ENCODE measurements at places on chromosomes 6 and 20.

GRCh38 chr6:159974932-159975331, 6.0 kb downstream of the IGF2R start:
- DNase-seq: no peak

DNA sequence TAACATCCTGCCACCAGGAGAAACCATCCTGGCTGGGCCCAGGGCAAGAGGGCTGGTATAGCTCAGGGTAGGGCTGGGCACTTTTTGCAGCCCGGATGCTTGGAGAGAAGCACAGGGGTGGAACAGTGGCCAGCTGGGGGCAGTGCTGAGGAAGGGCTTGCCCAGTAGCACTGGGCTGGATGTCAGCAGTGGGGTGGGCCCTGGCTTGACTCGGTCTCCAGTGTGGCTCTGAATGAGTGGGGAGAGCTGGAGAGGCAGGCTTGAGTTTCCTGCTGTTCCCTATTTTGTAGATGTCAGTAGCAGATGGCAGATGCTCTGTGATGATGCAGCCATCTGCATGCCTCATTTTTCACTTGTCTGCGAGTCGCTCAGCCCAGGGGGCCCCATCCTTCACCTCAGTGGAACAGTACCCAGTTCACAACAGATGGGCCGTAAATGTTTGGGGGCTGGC, 56.3 kb upstream of the TULP1 start:
- DNase-seq: no peak

DNA sequence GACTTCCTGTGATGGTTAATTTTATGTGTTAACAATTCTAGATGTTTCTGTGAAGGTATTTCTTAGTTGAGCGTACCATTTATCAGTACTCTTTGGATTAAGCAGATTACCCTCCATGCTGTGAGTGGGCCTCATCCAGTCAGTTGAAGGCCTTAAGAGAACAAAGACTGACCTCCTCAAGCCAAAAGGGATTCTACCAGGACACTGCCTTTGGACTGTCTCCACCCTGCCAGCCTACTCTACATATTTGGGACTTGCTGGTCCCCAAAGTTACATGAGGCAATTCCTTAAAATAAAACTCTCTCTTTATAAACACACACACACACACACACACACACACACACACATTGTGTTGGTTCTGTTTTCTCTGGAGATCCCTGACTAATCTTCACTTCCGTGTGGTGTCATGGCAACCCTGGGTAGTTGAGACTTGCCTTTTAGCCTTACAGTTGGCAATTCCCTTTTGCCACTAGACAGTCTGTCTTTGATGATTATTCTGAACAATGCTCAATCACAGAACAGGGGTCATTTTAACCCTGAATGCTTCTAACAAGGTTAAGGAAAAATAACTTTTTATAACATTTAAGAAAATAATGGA, 32.2 kb downstream of the MRAP2 start:
- DNase-seq: no peak

- no peak for DNase-seq
Observed at GRCh38 chr20:34110025-34110744, 1.9 kb downstream of the EIF2S2 start.

- no peak for DNase-seq
Observed at GRCh38 chr6:111427341-111428116, 55.5 kb downstream of the REV3L start.

DNA sequence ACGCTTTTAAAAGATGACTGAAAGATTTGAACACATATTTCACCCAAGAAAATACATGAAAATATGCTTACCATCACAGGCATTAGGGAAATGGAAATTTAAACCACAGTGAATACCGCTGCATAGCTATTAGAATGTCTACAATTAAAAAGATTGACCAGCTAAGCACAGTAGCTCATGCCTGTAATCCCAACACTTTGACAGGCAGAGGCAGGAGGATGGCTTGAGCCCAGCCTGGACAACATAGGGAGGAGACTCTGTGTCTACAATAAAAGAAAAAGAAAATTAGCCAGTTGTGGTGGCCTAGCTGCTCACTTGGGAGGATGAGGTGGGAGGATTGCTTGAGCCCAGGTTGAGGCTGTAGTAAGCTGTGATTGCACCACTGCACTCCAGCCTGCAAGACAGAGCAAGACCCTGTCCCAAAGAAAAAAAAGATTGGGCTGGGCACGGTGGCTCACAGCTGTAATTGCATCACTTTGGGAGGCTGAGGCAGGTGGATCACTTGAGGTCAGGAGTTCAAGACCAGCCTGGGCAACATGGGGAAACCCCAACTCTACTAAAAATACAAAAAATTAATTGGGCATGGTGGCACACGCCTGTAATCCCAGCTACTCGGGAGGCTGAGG, 163.7 kb upstream of the AKAP12 start:
- DNase-seq: no peak

DNA sequence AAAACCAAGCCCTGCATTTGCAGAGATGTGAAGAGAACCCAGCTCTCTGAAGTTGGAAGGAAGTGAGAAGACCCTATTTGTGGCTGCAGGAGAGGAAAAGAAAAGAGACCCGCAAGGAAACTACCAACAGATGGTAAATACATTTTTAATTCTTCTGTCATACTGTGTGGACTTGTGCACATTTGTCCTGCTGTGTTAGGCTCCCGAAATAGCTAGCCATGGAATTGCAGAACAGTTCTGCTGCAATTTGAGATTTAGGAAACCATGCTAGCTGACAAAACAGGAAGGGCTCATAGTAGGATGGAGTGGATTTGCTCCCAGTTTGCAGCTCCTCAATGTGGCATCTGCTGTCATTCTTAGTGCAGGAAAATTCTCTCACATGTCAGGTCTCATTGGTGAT, 12.1 kb upstream of the ATXN1 start:
- DNase-seq: no peak

- DNase-seq: no peak
Observed at GRCh38 chr6:67345946-67346345, 1289.1 kb upstream of the ADGRB3 start.

DNA sequence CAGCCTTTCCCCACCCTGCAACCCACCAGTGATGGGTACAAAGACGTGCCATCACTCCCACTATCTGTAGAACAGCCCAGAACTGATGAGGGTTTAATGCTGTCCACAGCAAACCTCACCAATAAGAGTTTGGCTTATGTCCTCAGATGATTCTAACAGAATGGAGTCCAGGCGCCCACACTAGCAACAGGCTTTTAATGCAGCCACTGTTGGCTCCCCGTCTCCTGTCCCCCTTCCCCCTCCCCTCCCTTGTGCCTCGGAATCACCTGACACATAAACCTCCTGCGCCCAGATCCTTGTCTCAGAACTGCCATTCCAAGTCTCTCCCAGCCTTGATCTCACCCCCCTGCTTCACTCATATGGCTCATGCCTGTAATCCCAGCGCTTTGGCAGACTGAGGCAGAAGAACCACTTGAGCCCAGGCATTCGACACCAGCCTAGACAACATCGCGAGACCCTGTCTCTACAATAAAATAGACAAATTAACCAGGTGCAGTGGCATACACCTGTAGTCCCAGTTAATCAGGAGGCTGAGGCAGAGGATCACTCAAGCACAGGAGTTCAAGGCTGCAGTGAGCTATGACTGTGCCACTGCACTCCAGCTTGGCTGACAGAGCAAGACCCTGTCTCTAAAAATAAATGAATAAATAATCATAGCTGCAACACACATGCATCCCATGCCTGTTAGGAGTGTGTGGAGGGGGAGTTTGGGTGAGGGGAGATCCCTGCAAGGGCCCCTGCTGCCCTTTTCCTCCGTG, 85.6 kb downstream of the SNX5 start:
- DNase-seq: no peak

GRCh38 chr20:10982692-10983091, 308.9 kb upstream of the JAG1 start:
- no peak for DNase-seq

- DNase-seq: no peak
Observed at GRCh38 chr20:2168946-2169345, 67.3 kb downstream of the STK35 start.

DNA sequence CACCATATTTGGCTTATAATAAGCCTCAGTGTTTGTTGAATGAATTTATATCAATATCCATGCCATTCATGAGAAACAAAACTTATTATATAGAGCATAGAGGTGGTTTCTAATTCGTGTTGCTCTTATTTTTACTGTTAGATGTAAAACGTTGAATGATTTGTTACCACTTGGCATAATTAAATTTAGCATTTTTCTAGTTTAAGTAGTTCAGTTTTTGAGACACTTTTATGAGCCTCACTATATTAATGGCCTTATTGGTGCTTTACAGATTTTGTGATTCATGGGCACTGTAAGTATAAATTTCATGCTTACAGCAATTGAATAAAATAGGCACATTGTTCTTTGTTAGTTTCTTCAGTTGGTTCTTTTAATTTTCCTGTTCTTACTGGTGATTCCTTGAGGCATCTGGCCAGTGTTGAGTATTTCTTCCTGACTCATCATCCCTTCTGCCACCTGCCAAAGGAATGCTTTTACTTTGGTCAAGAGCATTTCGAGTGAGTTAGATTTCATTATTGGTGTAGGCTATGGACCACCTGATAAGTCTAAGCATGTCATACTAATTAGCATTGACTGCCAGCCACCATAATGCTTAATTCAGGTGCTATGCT, 34.8 kb downstream of the CDKAL1 start:
- no peak for DNase-seq

DNA sequence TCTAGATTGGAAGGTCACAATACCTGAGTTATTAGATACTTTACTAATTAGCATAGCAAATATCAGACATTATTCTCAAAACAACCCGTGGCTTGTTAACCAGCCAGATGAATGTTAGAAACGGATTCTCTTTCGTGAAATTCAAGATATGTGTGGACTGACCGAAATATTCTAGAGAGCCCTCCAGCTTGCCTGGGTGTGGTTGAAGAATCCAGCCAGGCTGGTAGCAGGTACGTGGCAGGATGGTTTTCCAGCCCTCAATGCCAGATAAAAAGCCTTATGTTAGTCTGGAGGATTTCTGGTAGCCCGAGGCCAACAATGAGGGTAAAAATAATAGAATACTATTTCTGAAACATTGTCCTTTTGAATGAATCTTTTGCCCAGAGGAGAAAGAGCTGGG, 19.3 kb downstream of the ECT2L start:
- DNase-seq: no peak

GRCh38 chr20:37282556-37282955, 6.9 kb upstream of the MANBAL start:
- no peak for DNase-seq

- no peak for DNase-seq
Observed at GRCh38 chr20:39195582-39196021, 233.5 kb downstream of the DHX35 start.

DNA sequence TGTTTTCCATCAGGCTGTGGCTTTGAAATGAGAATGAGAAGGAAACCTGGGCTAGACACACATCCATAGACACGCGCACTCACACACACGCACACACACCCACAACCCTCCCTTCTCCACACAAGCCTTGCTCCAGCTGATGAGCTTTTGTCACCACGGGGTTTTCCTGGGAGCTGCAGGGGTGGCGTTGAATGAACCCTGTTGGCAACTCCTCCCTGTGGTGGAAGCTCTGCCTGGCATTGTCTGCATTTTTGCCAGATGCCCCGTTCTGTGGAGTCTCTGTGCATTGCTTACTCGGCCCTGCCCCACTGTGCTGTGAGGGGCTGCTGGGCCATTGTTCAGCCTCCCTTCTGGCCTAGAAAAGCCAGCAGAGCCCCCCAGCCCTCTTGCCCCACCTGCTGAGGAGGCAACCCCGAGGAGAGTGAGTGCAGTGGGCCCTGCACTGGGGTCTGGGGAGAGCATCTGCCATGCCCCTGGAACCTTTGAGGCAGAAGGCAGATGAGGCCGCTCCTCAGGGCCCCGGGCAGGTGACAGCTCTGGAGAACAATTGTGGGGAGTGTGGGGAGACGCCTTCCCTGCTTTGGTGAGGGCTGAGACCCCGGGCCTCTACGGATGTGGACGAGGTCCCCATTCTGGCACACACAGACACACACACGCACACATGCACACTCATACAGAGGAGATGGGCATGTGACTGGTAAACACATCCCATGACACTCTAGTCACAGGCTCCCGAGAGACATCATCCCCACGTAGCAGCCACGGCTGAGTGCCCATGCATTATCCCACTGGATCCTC, 9.9 kb downstream of the ADIG start:
- DNase-seq: no peak

- DNase-seq: no peak
Observed at GRCh38 chr6:16804546-16805242, 43.4 kb upstream of the ATXN1 start.

DNA sequence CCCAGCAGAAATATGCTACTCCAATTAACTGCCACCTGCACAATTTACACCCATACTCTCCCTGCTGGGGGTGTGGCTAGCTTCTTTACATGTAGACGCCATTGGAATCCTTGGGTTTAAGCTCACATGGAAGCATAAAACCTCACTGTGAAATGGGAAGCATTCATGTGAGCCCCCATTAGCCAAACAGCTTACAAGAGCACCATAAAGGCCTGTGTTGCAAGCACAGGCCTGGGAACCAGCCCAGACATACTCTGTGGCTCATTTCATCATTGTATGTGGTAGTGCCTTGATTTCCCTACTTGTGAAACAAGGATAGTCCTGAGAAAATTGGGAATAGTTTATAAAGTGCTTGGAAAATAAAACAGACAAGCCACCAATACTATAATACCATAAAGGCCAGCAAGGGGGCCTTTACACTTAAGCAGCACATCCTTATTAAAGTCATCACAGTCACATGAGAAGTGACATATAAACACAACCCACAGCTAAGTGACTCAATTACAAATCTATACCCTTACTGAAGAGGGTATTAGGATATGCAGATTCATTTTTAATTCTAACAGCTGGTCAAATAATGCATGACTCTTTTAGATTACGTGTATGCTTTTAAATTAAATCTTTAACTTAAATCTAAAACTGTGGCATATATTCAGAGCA, 6.8 kb downstream of the ADNP start:
- DNase-seq: no peak

DNA sequence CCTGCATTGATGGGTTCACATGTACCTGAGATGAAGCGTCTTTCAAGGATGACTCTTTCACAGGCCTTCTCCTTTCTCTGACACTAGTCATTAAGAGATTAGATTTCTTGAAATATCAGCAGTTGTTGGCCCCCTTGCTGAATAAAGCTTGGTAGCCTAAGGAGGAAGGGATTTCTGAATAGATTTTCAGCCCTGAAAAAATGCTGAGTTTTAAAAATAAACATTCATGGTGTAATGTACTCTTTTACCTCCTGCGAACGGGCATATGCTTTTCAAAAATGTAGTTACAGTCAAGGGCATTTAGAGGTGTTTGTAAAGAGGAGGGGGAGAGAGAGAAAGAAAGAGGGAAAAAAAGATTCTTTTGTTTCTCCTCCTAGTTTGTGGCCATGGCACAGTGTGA, 222.7 kb downstream of the SOX4 start:
- no peak for DNase-seq
